ENCODE measurements at places on chromosomes 11 and 22. TPM values are rescaled to one million over a fixed set of nuclear protein-coding genes. Genes with fewer than 3 reads are reported as not detected.

Gene MS4A8
- not detected for total RNA-seq

Gene VSIG2
- total RNA-seq, result not detected

Gene KCNE3
- total RNA-seq, result not detected

Gene OR52N4
- not detected for total RNA-seq

Gene TPBGL
- 0.15 TPM for total RNA-seq

Gene DDX25
- not detected for total RNA-seq

Gene OOSP4B
- total RNA-seq, result not detected

Gene C11orf42
- total RNA-seq, result not detected

Gene GUCY1A2
- 0.02 TPM for total RNA-seq

Gene SHISAL1
- total RNA-seq, result 4.1 TPM

Gene SLC22A6
- not detected for total RNA-seq

Gene PRMT3
- 37.3 TPM for total RNA-seq

Gene PHLDA2
- total RNA-seq, result 128 TPM

Gene FGF4
- not detected for total RNA-seq

Gene ME3
- total RNA-seq, result 17.2 TPM

Gene MISFA
- 2.7 TPM for total RNA-seq

Gene CCDC188
- not detected for total RNA-seq

Gene KRTAP5-10
- not detected for total RNA-seq

Gene IGLL1
- not detected for total RNA-seq

Gene POU2AF3
- 1.00 TPM for total RNA-seq

Gene MED17
- total RNA-seq, result 22.8 TPM

Gene OR52H1
- total RNA-seq, result not detected

Gene CAPRIN1
- 141 TPM for total RNA-seq

Gene HORMAD2
- total RNA-seq, result not detected

Gene FGF3
- total RNA-seq, result not detected

Gene SESN3
- 0.15 TPM for total RNA-seq

Gene DUSP8
- total RNA-seq, result 1.6 TPM

Gene SLC22A12
- not detected for total RNA-seq

Gene P2RX6
- total RNA-seq, result 1.2 TPM

Gene RFPL1
- total RNA-seq, result not detected

Gene SLC15A3
- not detected for total RNA-seq

Gene TALDO1
- total RNA-seq, result 394 TPM

Gene DTX4
- total RNA-seq, result 4.5 TPM

Gene MUC6
- total RNA-seq, result not detected

Gene TMEM45B
- total RNA-seq, result not detected

Gene BIK
- total RNA-seq, result 1.5 TPM

Gene MYO18B
- total RNA-seq, result 0.07 TPM

Gene NLRP14
- total RNA-seq, result not detected

Gene MYOD1
- total RNA-seq, result not detected

Gene TLCD5
- total RNA-seq, result 6.8 TPM

Gene TIGD3
- 0.94 TPM for total RNA-seq

Gene DRICH1
- total RNA-seq, result 0.36 TPM

Gene SAA1
- 1.6 TPM for total RNA-seq

Gene OR51B4
- not detected for total RNA-seq

Gene POU2AF2
- not detected for total RNA-seq

Gene CABP7
- total RNA-seq, result 0.22 TPM

Gene PKNOX2
- total RNA-seq, result not detected

Gene APOA1
- not detected for total RNA-seq

Gene OR2D2
- total RNA-seq, result not detected

Gene SMC1B
- total RNA-seq, result 0.03 TPM

Gene LRRN4CL
- total RNA-seq, result 0.12 TPM

Gene ANGPTL5
- total RNA-seq, result 0.09 TPM
